ENCODE measurements at places on chromosomes 13 and 19.

- no peak for DNase-seq
These were observed 68.1 kb downstream of the ARHGEF7 start for GRCh38 chr13:111183087-111183645.

GRCh38 chr13:27374126-27374613, 50.2 kb upstream of the GTF3A start:
- DNase-seq, result no peak

DNA sequence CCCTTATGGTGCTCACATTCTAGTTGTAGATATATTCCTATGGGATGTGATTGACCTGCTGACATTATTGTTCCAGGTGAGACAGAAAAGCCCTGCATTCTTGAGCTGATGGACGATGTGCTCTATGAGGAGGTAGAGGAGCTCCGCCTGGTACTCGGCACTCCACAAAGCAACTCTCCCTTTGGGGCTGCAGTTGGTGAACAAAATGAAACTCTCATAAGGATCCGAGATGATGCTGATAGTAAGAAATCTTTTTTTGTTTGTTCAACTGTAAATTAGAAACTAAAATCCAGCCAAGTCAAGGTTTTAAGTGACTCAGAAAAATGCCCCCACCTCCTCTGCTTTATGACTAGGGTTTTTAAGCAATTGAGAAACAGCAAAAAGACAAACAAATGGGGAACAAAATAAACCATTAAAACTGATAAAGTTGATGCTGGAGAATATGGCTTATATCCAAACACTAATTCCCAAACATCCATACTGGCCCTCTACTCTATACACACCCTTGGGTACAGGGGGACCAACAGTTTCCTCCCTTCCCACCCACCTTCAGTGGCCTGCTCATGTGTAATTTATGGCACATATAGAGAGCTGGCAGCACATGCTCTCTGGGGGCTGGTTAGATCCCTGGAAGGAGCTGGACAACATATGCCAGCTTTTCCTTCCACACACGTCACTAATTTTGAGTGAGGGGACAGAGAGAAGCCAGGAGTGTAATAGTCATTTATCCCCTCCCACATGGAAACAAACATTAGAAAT, 139.6 kb downstream of the STOML3 start:
- no peak for DNase-seq

DNA sequence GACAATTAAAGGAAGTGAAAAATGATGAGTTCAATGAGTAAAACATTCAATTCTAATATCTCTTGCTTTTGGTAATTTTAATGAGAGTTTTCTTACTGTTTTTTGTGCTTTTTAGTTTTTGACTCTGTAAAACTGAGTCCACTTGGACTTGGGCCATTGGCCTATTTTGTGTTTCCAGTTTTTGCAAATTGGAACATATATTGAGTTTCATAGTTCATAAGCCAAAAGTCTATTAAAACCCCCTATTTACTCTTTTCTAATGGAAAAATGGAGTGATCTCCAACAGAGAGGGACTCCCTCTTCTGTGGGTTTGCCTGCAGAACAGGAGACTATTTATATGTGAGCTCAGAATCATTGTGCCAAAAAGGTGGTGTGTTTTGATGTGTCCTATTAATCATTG, 219.7 kb upstream of the SPRY2 start:
- DNase-seq, result no peak

DNA sequence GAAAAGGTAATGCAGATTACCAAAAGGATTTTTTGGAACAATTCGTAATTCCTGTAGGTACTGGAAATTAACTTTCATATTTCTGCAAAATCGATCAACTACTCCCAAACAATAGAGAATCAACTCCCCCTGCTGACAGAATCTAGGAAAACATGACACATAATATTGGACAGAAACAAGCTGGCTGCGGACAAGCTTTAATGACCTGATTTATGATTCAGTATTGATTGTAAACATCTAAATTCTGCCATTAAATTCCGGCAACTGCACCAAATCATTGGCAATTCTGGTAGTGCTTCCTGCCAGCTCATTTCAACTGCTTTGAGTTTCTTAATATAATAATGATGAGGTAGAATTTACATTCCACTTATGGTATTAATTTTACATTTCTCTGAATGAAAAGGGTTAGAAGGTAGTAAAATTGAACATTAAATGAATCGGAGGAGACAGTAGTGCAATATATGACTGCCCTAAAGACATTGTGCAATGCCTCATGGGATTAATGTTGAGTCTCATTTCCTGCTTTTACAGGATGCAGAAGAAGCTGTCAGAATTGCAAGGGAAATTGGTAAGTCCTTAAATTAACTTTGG, 146.5 kb downstream of the PCCA start:
- no peak for DNase-seq

- no peak for DNase-seq
These were observed 60.2 kb upstream of the KL start for GRCh38 chr13:32955881-32956594.

DNA sequence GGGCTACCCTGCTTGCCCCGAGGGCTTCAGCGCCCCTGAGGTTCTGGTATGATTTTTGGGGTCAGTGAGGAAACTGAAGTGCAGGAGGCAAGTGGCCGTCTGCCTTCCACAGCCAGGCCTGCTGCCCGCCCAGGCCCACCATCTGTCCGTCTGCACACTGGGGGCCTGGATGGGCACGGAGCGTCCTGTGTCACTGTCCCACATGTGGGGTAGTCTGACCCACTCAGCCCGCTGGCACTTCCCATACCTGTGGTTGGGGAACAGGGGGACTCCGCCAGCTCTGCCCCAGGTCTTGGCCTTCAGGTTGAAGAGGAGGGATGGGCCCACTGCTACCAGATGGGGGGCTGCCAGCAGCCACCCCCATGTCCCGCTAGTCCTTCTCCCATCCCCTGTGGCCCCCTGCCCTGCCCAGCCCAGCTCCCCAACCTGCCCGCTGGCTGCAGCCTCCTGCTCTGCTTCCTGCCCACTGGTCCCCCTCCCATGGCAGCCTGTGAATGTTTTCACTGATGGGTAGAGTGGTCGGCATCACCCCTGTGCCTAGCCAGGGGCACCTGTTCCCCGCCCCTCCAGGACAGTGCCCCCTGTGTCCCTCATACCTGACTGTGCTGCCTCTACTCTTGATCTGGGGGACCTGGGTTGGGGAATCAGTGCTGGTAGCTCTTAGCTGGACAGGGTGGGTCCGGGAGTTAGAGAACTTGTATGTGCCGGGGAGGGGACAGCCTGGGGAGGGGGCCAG, 9.5 kb downstream of the PIAS4 start:
- no peak for DNase-seq

- DNase-seq, result no peak
These were observed 9.5 kb downstream of the PRR36 start for GRCh38 chr19:7864690-7865074.

GRCh38 chr13:113663934-113664333, 3.1 kb upstream of the GRK1 start:
- no peak for DNase-seq
